Caki2 (cell line): ENCODE measurements at places on chromosomes 2 and 18.

DNA sequence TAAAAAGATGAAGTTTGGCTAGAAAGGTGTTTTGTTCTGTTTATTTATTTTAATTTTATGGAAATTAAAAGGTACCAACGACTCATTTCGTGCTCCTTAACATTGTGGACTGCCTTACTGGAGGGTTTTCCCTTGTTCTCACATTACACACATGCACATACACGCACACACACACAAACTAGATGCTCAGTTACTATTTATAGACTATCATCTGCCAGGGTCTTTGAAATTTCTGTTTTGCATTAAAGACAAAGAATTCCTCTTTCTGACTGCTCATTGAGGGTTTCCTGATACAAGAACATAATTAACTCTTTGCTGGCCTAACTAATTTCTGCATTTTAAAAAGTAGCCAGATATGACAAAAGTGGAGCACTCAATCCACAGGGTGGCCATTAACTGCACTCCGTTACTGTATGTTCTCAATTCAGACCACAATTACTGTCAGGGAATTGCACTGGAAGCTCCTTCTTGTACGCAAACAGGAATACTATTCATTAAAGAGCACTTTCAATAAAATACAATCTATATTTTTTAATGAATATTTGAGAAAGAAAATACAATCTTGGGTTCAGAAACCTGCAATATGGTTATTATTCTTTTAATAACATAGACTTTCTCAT lies 366.9 kb upstream of the GALNT5 start:
- no peak for DNase-seq

GRCh38 chr18:1604751-1605150 lies 700.1 kb downstream of the ADCYAP1 start:
- DNase-seq = no peak

- DNase-seq = no peak
Observed at GRCh38 chr2:69077252-69077950, 64.4 kb downstream of the ANTXR1 start.

DNA sequence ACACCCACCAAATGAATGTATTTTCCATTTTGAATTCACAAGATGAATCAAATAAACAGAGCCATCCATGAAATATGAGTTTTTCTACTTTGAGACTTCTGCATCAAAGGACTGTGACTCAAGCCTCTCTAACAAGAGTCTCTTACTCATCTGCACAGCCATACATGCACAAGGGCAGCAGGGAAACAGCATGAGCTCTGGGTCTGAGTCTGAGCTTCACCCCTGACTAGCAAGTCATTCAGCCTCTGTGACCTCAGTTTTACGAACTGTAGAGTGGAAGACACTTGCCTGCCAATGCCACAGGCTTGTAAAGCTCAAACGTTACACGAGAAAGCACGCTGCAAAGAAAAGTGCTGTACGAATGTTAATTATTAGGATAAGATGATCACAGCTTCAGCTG lies 42.9 kb downstream of the MREG start:
- DNase-seq = no peak

DNA sequence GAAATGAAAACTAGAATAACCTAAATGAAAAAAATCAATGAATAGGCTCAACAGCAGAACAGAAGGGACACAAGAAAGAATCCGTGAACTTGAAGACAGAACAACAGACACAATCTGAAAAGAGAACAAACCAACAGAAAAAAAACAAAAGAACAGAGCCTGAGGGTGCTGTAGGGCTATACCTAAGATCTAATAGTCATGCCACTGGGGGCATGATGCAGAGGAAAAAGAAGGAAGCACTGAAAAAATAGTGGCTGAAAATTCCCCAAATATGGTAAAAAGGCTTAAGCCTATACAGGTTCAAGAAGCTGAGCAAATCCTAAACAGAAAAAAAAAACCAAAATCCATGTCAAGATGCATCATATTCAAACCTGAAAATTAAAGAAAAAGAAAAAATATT lies 50.3 kb downstream of the KANSL3 start:
- no peak for DNase-seq

DNA sequence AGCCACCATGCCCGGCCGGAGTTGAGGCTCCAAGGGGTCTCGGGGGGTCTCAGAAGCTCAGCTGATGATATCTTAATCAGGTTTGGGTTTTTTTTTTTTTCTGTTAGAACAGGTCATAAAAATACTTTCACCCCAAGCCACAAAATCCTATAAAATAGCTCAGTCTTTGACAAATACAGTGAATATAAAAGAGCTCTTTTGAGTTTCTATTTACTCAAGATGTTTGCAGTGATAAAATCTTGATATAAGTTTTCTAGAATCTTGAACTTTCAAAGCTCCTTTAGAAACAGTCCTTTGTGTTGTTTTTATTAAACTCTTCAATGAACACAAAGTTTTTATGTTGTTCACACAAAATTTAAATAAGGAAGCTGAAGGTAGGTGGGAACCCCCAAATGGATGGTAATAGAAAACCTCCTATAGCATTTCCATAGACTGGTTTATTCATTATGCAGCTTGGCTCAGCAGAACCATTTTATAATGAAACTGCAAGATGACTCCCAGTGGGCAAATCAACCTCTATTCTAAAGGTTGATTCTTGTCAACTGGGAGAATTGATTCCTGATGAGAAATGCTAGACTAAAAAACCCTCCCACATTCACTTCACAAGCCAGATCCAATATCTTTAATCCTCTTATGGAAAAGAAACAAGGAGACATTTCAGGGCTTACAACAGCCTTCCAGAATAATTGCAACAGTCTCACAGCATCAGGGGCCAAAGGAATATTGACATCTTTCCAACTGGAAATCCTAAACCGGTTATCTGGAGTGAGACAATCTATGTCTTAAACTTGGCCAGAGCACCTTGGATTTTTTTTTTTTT lies 13.6 kb upstream of the NARS1 start:
- DNase-seq = no peak

DNA sequence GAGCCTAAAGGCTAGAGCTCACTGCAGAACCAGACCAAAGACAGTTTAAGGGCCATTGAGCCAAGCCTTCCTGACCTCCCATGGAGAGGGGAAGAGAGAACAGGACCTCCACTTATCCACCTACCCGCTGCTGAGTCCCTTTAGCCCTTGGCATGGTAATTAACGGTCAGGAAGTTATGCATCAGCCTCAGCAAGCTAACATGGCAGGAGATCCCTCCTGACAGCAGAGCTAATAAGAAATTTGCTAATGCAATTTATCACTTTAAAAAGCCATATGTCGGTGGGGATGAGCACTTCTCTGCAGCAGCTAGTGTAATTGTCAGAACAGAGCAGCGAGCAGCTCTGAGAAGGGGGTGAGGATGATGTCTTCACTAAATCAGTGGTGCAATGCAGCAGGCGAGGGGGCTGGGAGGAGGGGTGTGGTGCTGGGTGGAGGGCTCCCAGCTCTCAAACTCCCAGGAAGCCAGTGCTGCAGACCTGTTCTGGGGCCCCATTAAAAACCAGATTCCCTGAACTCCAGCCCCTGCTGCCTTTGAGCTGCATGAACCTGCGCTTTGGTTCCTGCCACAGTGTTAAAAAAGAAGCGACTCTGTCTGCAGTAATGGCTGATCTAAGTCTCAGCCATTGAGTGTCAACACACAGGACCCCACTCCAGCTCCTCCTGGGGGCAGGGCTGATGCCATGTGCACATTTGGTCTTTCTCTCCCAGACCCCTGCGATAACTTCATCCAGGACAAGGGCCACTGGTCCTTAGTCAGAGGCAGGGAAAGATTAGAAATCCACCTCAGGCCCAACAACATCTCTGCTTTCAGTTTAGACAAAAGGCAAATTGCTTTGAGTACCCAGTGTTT lies 84.2 kb upstream of the STPG4 start:
- DNase-seq = no peak

- no peak for DNase-seq
Observed at GRCh38 chr18:58520969-58521368, 107.9 kb downstream of the ALPK2 start.

DNA sequence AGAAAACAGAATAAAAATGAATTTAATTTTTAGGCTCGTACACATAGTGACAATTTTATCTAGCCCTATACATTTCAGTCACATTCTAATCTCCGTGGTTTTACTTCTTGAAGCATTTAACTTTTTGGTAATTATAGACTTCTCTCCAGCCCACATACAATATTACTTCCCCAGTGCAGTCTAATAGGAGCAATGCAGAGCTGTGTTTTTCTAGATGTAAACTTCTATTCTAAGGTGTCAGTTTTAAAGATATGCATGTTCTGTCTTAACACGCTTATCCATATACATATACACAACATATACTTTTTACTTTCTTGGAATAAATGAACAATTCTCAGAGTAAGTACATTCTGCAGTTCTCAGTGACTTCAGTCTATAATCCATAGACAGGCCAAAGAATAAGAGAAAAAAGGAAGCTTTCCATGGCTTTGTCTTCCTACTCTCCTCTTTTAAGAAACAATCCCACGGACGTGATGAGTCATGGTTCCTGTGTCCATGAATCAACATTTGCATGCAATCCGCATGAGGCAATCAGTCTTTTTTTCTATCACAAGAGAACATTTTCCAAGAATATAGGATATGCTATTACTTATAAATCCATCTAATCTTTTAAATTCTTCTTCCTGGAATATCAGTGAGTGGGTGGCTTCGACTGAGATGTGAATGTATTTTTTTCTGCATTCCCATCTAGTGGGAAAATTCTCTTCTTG lies 42.8 kb downstream of the CCDC102B start:
- DNase-seq = peak; percentile 46

DNA sequence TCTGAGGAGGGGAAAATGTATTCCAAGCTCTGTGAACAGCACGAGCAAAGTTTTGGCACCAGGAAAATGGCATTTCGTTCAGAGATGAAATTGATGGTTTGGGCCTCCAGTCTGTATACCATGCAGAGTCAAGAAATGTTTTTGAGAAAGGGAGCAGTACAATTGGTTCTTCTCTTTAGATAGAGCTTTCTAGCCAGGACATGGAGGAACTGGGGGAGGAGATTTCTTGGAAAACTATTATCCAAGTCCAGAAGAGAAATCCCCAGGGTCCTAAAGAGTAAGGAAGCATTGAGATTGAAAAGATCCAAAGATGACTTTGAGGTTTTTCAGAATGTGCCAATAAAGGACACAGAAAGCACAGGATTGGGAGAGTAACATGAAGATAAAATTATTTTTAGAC lies 432.4 kb downstream of the TNS1 start:
- DNase-seq = no peak
